ENCODE measurements at places on chromosomes 4 and X.

DNA sequence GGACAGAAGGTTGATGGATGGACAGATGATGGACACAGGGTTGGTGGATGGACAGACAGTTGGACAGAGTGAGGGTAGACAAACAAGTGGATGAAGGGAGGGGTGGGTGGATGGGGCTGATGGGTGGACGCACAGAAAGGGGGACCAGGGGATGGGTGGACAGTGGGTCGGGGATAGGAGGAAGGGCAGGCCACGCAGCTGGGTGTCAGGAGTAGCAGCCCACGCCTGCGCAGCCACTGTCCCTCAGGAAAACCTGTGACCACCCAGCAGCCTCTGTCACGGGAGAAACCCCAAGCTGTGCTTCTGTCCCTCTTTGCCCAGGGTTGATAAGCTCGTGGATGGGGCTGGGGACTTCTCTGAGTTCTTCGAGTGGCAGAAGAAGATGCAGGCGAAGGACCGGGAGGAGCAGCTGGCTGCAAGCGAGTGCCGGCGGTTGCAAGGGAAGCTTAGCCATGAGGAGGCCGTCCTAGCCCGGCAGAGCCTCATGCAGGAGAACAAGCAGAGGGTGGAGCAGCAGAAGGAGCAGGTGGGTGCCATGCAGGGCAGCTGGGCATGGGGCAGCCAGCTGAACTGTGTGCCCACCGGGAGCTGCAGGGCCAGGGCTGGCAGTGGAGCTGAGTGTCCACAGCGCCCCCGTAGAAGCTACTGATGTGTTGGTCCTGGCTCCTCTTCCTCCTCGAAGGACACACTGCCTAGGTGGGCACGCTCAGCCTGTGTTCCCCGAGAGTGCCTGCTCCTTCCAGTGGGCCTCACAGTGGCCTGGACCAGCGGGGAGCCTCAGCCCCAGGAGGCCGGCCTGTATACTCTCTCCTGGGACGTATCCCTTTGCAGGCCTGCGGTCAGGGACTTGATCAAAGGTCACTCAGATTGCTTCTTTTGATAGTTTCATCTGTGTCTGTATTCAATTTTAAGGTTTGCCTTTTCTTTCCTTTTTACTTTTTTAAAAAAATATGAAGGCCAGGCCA is 16.8 kb upstream of the RNF4 start:
- DNase-seq, result no peak

- DNase-seq, result no peak
Measured at GRCh38 chr4:38673130-38673978, 9.4 kb downstream of the KLF3 start.

DNA sequence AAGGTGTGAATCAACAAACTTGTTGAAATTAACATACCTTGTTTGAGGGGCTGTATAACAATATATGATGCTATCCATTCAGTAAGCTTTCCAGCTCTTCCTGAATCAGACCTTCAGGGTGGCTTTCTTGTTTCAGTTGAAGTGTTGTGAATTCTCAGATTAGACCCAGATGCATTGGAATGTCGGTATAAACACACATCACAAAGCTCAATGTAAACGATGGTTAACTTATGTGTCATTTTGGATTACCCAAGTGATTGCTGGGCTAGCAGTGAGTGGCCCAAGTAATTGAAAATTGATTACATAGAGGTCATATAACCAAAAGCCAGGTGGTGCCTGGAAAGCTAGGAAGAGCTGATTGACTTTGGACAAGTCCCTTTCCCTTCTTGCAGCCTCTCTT is 115.0 kb downstream of the SHROOM4 start:
- DNase-seq, result no peak

DNA sequence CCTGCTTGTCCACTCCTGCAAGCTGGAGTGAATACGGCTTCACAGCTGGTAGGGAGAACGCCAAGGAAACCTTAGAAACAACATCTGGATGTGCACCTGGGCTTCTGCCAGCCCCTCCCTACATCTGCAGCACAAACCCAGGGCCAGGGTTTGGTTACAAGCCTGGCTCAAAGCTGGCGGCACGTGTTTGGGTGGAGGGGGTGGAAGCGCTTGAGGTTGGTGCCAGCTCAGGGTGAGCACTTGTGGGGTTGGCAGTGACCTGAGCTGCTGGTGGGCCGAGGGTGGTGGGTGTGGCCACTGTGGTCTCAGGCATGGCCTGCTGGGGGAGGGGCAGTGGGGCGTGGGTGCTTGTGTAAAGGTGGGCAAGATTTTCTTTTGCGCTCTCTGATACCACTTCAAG is 15.6 kb downstream of the ELF4 start:
- DNase-seq, result no peak

GRCh38 chr4:7814451-7814850 is 125.2 kb downstream of the AFAP1 start:
- no peak for DNase-seq

GRCh38 chr4:150581641-150582051 is 305 bp upstream of the MAB21L2 start:
- DNase-seq, result peak; percentile 40

GRCh38 chr4:169826634-169827187 is 69.0 kb upstream of the HPF1 start:
- no peak for DNase-seq
